ENCODE measurements at places on chromosomes 13 and 19.
A peak's percentile ranks its signal among the peaks of the same experiment; 100 is the strongest.

- peak; percentile 64 for DNase-seq
Measured at GRCh38 chr19:17479325-17479791, 9.0 kb downstream of the SLC27A1 start.

DNA sequence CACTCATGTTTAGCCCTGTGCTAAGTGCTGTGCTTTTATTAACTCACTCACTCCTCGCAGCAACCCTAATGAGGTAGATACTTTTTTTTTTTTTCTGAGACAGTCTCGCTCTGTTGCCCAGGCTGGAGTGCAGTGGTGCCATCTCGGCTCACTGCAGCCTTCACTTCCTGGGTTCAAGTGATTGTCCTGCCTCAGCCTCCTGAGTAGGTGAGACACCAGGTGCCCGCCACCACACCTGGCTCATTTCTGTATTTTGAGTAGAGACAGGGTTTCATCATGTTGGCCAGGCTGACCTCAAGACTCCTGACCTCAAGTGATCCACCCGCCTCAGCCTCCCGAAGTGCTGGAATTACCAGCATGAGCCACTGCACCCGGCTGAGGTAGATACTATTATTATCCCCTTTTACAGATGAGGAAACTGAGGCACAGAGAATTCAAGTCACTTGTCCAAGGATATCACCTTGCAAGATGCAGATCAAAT, 2.5 kb downstream of the ITPKC start:
- peak; percentile 31 for DNase-seq

DNA sequence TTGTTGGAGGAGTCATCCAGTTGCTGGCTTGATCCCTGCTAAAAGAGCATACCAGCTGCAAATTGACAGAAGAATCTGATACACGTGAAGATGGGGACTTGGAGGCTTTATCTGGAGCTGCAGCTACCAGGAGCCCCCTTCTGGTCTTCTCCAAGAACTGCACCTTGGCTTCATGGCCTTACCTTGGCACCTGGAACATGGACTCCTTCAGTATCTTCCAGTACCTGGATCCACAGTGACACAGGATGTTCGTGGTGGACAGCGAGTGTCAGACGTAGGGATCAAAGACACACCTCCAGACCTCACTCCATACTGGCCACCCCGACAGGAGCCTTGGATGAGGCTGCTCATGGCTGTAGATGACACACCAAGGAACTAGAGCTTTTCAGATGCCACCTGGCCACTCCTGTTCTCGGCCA, 9.9 kb upstream of the ACSBG2 start:
- peak; percentile 81 for DNase-seq

GRCh38 chr19:3798137-3798536, 12.0 kb upstream of the MATK start:
- no peak for DNase-seq

DNA sequence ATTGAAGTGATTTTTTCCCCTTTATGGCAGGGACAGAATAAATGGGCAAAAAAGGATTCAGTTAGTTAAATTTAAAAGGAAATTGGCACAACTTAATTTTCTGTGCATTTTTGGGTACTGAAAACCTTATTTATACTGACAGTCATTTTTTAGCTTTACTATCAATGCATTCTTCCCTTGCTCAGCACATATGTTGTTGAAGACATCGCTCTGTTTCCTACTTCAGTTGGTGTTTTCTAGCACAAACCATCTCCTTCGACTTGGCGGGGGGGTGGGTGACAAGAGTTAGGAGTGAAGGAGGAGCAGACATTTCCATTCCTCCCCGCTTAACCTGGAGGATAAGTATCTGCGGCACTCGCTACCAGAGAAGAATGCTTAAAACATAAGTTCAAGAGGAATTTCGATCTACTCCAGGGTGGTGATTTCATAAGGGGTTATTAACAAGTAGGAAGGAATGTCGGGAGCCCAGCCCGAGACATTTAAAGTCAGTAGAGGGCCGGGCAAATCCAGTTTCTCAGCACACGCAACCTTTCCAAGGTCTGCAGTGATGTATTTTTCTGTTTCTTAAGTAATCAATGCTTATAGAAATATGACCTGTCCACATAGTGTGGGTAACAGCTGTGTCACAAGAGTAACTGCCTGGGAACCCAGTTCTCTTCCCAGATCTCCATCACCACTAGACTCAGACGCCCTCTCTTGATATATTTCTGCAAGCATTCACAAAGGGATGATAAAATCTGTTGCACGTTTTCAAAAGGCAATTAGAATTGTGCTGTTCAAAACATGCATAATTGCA, 525.8 kb downstream of the MYO16 start:
- peak; percentile 90 for DNase-seq

DNA sequence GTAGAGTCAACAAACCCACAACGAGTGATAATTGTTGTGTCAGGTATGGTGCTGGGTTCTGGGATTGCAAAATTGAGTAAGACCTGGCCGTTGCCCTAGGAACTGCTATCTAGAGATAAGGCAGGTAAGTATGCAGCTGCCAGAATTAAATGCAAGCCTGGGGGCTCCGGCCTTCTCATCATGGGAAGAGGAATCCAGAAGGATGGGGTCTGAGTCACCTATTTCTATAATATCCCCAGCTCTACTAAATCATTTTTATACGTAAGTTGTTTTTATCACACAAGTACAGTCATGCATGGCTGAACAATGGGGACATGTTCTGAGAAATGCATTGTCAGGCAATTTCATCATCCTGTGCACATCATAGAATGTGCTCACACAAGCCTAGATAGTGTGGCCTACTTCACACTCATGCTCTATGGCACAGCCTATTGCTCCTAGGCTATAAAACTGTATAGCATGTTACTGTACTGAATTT, 203.0 kb downstream of the KLF5 start:
- no peak for DNase-seq

DNA sequence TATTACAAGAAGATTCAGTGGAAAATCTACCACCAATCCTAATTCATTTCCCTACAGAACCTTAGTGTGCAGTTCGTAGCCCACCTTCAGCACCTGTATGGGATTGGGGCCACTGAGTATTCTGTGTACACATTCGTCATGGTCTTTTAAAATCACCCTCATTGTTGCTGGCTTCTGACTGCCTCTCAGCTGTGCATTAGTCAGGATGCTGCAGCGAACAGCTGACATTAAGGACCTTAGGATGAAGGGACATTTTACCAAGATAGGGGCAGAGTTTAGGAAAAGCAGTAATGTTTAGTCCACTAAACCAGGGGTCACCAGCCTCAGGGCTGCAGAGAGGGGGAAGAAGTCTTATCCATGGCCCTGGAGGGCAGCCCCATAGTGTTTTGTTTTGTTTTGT, 176.5 kb downstream of the COL4A1 start:
- no peak for DNase-seq

- no peak for DNase-seq
Measured at GRCh38 chr19:40147338-40147692, 43.9 kb upstream of the MAP3K10 start.

GRCh38 chr19:15332311-15332996, at the start of gene BRD4:
TSS of gene BRD4 (minus strand) at chr19:15332539. CDS start at chr19:15273099, 59,440 bp downstream.
- peak; percentile 36 for DNase-seq

DNA sequence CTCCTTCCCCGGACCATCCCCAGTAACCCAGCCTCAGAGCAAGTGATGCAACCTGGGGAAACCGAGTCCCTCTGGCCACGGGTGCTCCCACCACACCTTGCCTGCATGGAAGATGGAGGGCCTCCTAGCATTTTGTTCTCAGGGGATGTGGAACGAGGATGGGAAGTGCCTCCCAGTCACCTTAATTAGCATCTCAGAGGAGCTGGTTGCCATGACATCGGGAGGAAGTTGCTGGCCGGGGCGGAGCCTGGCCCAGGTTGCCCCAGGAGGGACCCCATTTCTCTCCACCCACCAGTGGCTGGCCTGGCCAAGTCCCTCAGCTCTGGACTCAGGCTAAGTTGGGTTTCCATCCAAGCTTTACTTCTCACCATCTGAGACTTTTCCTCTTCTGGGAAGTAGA, 24.1 kb upstream of the PTPRS start:
- no peak for DNase-seq

DNA sequence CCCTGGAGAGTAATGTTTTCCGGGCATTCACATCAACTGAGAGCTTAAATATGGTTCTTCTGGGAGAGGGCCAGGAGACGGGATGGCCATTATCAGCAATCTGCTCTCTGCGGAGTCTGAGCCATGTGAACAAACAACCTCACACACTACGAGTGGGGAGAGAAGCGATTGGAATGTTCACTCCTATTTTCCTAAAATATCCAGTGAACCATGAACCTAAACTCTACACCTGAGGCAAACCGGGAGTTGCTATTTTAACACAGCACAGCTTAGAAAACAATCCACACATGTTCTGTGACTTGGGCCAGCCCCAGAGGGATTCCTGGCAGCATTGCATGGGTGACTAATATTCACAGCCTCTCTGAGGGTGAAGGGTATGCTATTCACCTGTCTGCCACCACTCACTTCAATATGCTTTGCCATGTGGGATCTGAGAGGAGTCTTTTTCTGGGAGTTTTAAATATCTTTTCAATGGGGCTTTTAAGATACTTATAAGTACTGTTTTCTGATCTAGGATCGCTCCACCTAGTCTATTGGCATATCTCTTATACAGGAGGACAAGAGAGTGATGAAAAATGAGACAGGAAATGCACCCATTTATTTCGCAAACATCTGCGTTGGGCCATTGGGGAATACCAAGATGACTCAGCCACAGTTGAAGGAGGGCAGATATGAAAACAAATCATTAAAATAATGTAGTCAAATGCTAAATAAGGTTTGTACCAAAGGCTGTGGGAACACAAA, 72.6 kb upstream of the SERP2 start:
- peak; percentile 91 for DNase-seq

All from fibroblast of mammary gland (primary cell).